ENCODE measurements at places on chromosomes 4 and X. TPM values are rescaled to one million over a fixed set of nuclear protein-coding genes. Genes with fewer than 3 reads are reported as not detected.
A peak's percentile ranks its signal among the peaks of the same experiment; 100 is the strongest.

MGARP gene
- total RNA-seq, result 56.9 TPM

DNA sequence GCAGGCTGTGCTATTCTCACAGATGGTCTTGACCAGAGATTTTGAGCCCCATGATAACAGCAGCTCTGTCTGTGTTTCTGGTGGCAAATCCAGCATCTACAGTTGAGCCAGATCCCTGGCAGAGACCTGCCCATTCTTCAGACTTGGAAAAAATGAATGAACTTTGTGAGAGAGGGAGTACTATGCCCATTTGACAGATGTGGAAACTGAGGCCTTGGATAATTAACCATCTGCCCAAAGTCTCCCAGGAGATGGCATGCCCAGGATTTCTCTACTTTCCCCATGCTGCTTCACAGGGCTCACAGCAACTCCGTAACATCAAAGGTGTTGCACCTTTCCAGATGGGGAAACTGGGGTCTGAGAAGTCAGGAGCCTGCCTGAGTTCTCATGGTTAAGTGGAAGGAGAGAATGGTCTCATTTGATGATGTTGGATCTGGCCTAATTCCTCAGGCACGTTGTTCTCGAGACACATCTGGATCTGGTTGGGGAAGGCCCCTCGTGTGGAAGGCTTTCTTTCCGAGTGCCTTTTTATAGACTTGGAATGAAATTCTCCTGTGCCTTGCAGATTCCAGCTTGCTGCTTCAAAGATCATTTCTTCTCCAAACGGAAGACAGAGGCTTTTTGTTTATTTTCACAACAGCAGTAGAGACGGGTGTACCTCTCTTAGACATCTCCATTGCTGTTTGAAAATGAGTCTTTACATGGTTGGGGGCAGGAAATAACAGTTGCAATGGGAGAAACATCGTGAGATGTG lies 73.3 kb upstream of the STX18 start:
- peak; percentile 59 for DNase-seq

DNA sequence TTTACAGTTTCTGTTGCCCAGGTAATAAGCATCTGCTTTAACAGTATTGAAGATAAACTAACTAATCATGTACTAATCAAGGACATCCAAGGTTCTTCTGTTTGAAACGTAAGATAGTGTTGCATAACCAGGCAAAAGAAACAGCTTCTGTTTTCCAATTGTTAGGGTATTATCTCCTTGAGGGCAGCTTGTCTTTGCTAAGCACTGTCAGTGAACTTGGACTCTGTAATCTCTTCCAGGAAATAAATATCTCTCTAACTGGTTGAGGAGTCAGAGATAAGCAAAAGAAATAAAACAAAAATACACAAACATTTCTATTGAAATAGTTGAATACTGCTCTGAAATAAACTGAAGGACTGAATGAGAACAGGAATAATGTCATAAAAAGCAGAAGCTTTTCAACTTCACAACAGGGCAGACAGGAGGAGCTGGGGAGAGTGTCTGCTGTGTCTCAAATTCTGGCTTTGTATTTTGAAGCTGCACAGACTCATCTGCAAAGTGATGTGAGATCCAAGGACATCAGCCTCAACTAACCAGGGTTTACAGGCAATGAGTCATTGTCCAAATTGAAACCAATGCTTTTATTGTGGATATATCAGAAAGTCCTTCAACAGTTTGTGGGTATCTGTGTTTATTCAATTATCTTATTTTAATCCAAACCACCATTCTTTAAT lies 1253.0 kb upstream of the PCDH7 start:
- DNase-seq, result no peak

GRCh38 chr4:19194672-19195071 lies 1057.0 kb upstream of the SLIT2 start:
- DNase-seq, result no peak

DNA sequence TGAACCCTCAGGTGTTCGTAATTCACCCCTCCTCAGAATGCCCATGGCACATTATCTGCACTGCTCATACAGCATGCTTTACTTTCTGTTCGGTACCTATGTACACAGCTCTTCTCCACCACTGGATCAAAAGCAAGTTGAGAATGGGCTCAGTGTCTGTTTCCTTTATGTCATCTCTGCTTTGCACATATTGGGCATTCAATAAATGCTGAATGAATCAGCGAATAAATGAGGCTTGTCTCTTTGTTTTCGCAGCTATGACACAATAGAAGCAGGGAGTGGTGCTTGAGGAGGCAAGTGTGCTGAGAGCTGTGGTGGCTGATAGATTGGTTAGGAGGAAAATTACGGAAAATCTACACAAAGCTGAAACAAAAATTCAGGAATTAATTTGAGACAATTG lies 109.1 kb upstream of the VMA21 start:
- DNase-seq, result no peak

SH2D1A gene
- not detected for total RNA-seq

DNA sequence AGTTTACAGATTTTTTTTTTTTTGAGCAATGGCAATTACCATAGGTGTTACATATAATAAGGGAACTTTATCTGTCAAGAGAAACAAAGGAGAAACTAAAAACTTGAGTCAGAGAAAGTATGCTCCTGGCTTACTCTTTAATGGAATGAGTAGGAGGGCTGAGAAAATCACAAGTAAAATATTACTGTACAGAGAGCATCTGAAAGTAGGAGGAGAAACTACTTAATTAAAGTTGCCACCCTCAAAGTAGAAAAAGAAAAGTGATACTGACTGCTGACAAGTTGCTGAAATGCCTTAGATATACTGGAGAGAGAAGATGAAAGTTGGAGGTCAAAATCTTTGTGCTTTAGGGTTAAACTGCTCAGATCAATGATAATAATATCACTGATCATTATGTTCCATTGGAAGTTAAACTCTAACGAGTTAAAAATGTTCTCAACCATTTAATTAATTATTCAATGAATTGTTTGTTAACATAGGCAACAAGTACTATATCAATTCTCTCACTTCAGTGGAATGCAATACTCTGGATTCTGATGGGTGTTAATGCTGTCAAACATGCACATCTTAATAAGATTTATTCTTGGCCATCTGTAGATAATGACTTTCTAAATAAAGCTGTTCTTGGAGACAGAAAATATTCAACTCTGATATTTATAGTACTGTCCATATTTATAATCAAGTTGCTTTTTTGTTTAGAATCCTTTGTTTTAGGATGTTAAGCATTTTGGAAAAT lies 61.2 kb upstream of the CAMK2D start:
- DNase-seq, result no peak

- peak; percentile 86 for DNase-seq
Measured at GRCh38 chr4:5036239-5036638, 15.0 kb upstream of the STK32B start.

SLC6A14 gene
- not detected for total RNA-seq

- DNase-seq, result no peak
Measured at GRCh38 chr4:28788929-28789490, 1928.4 kb downstream of the STIM2 start.

GRCh38 chrX:147927256-147927655 lies 15.5 kb downstream of the FMR1 start:
- no peak for DNase-seq

PDGFRA gene
- 707 TPM for total RNA-seq

ZNF157 gene
- not detected for total RNA-seq

DNA sequence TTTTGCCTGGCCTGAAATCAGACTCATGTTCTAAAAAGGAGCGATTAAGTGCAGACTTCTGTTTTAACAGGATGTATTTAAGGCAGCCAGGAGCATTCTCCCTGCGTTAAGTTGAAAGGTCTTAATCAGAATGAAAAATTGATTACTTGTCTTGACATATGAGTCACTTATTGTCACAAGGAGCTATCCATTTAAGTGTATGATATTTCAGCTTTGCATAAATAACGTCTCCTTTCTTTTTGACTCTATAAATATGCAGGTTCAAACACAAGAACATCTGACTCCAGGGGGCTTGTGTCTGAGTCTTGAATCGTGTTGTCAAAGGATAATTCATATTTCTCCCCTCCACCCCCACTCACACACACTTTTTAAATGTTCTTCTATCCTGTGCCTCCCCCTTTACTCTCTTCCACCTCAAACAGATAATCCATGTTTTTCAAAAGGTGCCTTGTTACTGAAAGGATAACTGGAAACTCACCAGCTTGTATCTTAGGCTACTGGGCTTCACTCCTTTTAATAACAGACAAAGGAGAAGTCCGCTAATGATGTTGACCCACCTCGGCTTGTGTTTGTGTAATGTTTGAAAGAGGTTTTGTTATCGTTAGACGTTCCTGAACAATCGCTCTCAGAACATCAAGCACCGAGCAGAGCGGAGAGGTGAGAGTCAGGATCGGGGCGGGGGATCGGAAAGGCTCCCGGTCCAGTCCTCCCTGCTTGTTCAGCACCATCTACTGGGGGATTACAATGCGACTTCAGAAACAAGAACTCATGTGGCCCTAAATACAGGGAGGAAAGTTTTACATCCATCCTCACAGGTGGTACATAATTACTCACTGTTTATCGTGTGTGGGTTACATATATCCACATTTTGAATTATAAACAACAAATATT lies 107.5 kb upstream of the RPL34 start:
- peak; percentile 63 for DNase-seq

- DNase-seq, result no peak
Measured at GRCh38 chr4:8414377-8414776, 26.1 kb downstream of the ACOX3 start.

TRPC5OS gene
- not detected for total RNA-seq

DNA sequence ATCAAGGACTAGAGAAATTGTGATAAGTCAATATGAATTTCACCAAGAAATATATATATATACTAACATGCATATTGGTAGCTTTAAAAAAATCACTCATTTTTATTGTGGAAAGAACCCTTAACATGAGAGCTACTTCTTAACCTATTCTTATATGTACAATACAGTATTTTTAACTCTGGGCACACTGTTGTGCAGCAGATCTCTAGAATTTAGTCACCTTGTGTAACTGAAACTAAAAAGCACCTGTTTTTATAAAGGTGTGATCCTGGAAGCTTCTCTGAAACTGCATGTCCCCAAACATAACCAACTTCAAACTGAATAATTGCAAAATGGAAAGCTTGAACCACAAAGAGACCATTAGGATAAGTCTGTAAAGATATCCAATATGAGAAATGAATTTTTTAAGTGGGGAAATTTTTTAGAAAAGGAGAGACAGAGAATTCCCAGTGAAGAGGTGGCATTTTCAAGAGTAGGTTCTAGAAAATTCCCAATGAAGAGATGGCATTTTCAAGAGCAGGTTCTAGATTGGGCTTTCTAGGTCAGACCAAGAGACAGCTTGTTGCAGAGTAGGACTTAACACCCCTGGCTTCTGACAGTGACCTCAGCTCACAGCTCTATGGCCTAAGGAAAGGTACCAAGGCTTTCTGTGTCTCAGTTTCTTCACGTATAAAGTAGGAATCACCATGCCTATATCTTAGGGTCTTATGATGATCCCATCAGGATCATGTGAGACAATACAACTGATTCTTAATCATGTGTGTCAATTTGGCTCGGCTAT lies 22.0 kb upstream of the PPARGC1A start:
- no peak for DNase-seq

KLHL34 gene
- not detected for total RNA-seq

TMPRSS11F gene
- total RNA-seq, result not detected

DNA sequence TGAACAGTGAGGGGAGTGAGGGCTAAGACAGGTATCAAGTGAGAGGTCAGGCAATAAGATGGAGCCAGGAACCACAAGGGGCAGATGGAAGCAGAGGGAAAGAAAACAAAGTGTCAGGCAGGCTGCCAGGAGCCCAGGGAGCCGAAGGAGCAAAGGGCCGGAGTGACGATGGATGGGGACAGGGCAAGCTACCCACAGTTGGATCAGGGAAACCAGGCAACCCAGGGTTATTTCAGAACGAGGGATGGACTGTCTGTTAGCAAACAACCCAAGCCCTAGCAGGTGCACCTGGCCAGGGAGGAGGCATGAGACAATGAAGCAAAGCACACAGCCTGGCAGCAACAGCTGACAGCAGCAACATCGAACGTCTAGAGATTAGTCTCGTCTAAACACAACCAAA lies 39.2 kb downstream of the SEL1L3 start:
- no peak for DNase-seq

MAGEB3 gene
- not detected for total RNA-seq

CD38 gene
- not detected for total RNA-seq

DNA sequence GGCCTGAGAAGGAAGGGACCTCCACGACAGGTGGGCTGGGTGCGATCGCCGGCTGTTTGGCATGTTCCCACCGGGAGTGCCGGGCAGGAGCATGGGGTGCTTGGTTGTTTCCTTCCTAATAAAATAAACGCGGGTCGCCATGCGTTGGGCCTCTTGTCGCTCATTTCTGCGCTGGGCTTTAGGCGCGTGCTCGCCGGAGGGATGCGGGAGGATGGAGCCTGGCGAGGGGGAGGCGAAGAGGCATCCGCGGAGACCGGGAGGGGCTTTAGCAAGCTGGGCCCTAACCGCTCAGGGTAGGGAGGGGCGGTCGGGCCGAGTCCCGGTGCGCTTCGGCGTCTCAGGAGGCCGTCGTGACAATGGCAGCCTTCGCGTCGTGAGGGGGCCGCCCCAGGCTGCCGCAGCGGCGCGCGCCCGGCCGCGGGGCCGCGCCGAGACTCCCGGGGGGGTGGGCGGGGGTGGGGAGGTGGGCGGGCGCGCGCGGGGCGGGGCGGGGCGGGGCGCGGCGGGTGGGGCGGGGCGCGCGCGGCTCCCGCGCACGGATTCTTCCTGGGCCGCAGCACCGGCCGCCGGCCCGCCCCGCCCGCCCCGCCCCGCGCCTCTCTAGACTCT lies 476 bp upstream of the GDI1 start:
- DNase-seq, result peak; percentile 19

DNA sequence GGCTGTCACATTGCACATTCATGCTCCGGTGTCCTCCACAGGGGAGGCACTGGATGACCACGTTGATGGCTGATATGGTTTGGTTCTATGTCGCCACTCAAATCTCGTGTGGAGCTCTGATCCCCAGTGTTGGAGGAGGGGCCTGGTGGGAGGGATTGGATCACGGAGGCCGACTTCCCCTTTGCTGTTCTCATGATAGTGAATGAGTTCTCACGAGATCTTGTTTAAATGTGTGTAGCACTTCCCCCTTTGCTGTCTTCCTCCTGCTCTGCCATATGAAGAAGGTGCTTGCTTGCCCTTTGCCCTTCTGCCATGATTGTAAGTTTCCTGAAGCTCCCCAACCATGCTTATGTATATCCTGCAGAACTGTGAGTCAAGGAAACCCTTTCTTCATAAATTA lies 22.3 kb upstream of the NAT8L start:
- no peak for DNase-seq

DNA sequence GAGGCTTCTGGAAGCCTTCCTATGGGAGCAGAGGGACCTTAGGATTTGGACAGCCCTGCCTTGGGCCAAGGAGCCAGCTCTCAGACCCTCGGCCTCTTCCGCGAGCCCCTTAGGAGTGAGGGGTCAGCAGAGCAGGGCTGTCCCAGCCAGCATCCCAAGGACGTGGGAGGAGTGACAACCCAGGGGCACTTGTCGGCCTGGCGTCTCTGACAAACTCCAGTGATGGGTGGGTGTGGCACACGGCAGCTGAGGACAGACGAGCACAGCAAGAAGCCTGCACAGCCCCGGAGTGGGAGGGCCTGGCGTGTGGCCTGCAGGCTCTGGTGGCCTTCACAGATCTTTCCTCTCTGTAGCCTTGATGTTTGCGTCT lies 11.6 kb upstream of the TNIP2 start:
- no peak for DNase-seq

GRCh38 chrX:39324233-39324930 lies 523.1 kb downstream of the MID1IP1 start:
- no peak for DNase-seq

PROM1 gene
- total RNA-seq, result under 0.01 TPM

Measured in fibroblast of the aortic adventitia (primary cell).